ENCODE measurements at places on chromosomes 3 and 15.
A peak's percentile ranks its signal among the peaks of the same experiment; 100 is the strongest.

GRCh38 chr3:47635536-47635935, 56.9 kb upstream of the CSPG5 start:
- DNase-seq: no peak

DNA sequence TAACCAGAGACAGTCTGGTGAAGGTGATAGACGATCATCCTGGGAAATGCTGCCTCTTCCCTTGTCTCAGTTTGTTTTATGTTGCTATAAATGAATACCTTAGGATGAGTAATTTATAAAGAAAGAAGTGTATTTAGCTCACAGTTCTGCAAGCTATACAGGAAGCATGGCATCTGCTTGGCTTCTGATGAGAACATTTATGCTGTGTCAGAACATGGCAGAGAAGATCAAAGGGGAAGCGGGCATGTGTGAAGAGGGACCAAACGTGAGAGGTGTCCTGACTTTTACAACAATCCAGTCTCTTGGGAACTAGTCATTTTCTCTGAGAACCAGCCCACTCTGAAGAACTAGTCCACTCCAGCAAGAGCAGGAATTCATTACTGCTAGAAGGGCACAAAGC, 9.6 kb downstream of the CMC1 start:
- no peak for DNase-seq

DNA sequence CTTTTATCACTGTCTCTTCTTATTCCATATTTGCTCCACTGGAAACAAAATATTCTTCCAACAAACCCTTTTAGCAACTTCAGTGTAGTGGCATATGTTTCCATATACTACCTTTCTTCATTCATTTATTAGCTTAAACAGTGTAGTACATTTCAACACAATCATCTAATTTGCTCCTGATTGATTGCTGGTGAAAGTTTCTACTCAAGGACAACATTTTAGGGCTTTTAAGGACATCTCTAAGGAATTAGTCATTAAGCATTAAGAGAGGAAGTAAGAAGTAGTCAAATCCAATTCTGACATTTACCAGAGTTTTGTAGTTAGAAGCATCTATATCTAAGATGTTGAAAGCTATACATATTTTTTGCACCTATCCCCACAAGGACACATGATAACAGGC, 55.8 kb downstream of the RSRC1 start:
- no peak for DNase-seq

DNA sequence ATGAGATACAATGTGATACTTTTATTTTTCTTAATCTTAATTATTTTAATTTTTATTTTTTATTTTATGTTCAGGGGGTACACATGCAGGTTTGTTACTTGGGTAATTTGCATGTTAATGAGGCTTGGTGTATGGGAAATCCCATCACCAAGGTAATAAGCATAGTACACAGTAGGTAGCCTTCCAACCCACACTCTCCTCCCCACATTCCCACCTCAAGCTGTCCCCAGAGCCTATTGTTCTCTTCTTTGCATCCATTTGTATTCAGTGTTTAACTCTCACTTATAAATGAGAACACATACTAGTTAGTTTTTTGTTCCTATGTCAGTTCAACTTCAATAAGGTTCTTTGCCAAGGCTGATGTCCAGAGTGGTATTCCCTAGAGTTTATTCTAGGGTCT, 1375.4 kb downstream of the NSUN3 start:
- no peak for DNase-seq

- no peak for DNase-seq
Measured at GRCh38 chr3:66338927-66339326, 118.1 kb downstream of the SLC25A26 start.

DNA sequence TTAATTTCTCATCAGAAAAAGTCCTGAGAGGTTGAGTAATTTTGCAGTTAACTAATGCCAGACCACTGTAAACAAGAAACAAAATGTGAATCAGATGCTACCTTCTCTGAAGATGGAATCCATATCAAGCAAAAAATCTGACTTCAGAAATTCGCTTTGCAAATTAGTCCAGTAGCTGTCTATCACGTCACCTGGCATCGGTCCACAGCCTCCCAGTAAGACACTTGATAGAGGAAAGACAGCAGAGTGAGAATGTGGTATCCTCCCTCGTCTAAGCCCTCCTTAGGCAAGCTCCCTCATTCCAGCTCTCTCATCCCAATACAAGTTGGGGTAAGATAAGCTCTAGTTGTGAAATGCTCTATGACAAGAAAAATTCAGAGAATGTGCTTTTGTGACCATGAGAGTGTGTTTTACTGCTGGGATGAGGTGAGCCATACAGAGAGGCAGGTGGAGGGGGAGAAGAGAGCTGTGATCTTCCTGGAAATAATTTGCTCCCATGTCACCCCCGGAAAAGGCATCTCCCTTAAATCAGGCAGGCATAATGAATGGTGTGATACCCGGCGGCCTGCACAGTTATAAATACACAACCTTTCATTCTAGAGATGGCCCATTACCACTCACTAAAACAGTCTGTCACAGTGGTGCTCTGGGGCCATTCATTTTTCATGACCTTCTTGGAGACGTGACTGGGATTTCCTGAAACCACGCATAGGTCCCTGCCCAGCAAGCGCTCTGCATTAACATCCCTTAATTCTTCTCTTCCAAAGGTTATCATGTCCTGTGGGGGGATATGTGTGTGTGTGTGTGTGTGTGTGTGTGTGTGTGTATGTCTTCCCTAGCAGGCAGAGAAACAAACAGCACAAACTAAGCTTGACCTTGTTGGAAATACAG, 602.0 kb upstream of the KCNMB2 start:
- DNase-seq: peak; percentile 36

DNA sequence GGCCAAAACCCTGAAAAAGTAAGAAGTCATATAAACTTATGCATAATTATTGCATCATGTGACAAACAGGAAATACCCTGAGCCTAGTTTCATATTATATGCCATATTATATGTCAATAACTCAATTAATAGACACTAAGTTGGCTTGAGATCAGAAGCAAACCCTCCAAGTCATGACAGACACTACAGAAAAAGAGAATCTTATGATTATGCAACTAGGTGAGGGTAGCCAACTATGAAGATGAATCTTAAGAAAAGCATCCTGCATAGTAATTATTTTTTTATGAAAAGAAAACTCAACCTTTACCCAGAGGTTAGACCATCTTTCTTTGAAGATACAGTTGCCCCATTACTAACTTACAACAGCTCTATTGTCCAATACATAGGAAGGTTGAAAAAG, 192.4 kb upstream of the VEPH1 start:
- DNase-seq: no peak
